Substantia nigra (tissue), 51 donors: ENCODE measurements at places on chromosomes 12 and 14.

DNA sequence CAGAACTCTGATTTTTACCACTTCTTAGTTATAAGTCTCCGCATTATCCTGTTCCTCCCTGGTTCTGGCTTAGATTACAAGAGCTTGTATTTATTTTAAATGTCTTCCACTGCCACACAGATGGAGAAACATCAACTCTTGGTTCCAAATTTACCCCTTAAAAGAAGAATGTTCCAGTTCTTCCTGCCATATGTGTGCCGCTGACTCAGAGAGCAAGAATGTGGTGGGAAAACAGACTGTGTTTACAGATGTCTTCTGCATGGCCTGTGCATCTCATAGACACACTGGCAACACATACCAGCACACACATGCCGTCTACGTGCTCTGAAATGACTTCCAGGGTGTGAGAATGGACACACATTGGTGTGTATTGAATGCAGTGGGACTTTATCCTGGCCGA lies 383.0 kb downstream of the LRIG3 start:
- no peak for DNase-seq

DNA sequence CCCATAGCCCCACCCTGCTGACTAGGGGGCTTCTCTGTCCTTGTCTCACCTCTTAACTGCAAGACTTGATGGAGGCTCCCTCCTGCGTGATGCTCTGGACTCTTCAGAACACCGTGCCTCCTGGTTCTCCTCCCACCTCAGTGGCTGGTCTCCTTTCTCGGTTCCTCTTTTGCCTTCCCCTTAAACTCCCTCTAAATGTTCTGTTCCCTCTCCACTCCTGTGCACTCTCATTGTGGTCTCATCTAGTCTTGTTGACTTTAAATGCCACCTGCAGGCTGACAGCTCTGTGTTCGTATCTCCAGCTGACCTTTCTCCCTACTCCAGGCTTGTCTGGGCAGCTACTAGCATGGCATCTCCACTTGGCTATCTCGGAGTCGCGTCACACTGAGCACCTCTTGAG lies 28.3 kb downstream of the DYNC1H1 start:
- no peak for DNase-seq

GRCh38 chr12:47033081-47033480 lies 46.3 kb upstream of the PCED1B start:
- DNase-seq, result no peak

DNA sequence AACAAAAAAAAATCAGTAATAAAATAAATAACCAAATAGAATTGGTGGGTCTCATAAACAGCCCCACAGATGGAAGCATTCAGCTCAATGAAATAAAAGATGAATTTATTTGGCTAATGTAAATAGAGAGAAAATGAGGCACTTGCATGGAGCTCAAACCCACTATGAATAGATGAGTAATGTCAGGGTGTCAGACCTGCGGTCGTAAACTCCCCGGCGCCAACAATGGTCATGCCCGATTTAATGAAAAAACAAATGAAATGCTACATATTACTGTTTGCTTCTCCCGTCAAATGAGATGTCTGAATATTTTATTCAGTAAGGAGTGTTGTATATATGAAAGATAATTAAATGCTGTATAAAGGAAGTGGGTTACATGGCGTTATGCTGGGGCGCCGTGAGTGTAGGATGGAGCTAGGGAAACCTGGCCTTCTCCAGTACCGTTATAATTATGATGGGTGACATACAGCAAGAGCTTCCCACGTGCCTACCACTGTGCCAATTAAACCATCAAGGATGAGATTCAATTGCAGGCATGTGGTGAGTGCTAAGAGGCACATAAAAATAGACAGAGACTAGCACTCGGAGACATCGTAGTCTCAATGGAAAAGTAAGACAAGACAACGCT lies 648.1 kb downstream of the BCL11B start:
- DNase-seq, result no peak

GRCh38 chr12:72734581-72734980 lies 462.4 kb downstream of the TRHDE start:
- no peak for DNase-seq

DNA sequence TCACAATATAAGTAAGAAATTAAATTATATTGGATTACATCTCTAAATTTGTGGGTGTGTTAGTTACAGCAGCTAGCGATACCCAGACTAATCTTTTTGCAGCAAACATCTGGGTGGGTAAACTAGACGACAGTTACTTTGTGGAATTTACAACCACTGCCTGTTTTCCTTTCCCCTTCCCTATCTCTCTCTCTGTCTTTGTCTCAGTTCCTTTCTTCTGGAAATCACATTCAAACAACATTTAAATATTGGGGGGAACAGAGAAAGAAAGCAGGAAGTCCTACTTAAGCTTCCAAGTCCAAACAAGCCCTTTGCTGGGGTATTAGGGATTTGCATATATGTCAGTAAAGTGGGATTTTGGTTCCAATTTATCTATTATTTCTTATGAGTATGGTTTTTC lies 97.6 kb downstream of the WIF1 start:
- no peak for DNase-seq

GRCh38 chr12:77734214-77734883 lies 96.3 kb upstream of the NAV3 start:
- DNase-seq, result no peak

- DNase-seq, result no peak
Measured at GRCh38 chr12:121468499-121468801, 68.5 kb downstream of the RNF34 start.

DNA sequence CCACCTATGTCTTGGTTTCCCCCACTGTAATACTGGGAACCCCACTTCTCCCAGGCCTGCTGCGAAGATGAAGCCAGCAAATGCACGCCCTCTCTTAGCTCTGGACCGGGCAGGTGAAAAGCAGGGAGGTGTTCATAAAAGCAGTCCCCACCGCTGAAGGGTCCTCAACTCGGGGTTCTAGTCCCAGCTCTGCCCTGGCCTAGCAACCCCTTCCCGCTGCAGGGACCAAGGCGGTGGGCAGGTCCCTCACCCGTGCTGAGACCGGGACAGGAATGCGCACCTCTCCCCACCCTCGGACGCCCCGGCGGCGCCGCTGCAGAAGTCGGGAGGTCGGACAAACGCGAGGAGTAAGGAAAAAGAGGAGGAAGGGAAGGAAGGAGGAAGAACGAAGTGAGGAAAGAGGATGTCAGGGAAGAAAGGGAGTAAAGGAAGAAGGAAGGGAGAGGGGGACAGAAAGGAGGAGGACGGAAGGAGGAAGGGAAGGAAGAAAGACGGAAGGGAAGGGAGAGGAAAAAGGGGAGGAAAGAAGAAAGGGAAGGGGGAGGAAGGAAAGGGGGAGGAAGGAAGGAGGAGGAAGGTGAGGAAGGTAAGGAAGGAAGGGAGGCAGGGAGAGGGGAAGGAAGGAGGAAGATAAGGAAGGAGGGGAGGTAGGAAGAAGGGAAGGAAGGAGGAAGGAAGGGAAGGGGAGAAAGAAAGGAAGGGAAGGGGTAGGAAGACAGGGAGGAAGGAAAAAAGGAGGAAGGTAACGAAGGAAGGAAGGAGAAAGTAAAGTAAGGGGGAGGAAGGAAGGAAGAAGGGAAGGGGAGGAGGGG lies 701 bp downstream of the SPRING1 start:
- no peak for DNase-seq

- DNase-seq, result no peak
Measured at GRCh38 chr14:74875941-74876913, at the start of gene PROX2. TSS of gene PROX2 (minus strand) at chr14:74876145. CDS start at chr14:74863834, 12,311 bp downstream.

DNA sequence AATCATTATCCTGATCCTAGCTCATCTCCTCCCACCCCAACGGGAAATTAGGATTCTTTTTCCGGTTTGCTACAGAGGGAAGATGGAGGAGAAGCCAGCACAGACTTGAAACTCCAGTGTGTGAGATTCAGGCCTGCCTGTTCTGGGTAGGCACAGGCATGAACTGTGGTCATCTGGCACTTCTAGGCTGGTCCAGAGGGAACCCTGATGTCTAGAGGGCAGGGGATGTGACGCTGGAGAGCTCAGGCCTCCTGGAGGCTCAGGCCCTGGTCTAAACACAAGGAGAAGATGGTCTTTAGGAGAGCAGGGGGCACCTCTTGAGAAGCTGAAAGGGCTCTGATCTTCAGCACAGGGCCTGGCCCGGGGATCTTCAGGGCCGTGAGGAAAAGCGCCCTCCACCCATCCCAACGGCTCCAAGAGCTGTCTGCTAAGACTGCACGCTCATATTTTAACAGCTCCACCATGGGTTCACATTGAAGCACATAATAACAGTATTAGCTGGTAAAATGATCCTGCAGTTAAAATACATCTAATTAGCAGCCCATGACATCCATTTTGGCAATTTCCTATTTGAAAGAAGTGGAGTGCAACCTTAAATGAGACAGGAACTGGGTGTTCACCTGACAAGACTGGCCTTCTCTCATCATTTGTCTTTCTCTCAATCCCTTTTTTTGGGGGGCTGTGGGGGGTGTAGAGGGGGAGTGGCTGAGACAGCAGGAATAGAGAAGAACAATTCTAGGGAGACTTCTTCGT lies 35.4 kb downstream of the BCL11B start:
- no peak for DNase-seq

DNA sequence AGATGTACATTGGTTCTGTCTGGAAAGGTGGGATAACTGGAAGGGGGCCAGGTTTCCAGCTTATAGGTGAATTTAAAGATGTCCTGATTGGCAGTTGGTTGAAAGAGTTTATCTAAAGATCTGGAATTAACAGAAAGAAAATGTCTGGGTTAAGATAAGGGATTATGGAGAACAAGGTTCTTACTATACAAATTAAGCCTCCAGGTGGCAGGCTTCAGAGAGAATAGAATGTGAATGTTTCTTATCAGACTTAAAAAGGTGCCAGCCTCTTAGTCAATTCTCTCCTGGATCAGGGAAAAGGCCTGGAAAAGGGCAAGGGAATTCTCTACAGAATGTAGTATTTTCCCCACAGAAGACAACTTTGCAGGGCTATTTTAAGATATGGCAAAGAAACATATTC lies 53.1 kb downstream of the CNTN1 start:
- DNase-seq, result no peak

GRCh38 chr12:22048351-22049041 lies 2.5 kb downstream of the CMAS start:
- no peak for DNase-seq

DNA sequence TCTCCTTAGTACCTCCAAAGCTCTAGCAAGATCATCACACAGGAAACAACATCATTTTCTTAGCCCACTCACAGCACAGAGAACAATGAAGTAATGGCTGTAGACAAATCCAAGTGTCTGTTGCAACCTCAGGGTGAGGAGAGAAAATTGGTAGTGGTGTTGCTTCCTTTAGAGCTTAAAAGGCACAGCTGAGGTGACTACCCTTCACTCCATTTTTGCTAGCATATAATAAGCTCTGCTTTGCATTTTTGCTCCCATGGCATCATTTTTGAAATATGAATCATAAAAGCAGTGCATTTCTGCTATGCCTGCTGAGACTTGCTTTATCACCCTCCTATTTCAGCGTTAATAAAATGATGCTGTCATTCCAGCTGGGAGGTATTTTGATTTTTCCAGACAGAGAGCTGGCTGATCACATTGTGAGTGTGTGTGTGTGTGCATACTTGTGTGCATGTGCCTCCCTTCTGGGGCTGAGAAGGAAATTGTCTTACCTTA lies 18.5 kb upstream of the PCNX1 start:
- DNase-seq, result no peak

DNA sequence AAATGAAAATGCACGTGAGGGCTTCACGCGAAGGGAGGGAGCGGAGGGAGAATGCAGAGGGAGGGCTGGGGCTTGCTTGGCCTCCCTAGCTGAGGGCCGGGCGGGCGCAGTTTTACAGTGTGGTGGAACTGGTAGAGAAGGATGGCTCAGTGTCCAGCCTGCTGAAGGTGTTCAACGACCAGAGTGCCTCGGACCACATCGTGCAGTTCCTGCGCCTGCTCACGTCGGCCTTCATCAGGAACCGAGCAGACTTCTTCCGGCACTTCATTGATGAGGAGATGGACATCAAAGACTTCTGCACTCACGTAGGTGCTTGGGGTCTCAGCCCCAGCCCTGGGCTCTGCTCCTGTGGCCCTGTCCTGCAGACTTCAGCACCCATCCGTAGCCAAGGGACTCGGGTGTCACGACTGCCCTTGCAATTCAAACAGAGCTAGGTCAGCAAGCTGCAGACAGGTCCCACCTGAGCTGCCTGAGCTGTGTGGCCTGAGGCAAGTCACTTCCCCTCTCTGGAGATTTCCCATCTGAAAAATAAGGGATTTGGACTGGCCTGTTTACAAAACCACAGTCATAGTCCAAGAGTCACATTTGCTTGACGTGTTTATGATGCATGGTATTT lies 18.4 kb downstream of the OTUB2 start:
- no peak for DNase-seq

GRCh38 chr14:94935706-94936300 lies 165.9 kb upstream of the GSC start:
- DNase-seq, result no peak
